ENCODE measurements at places on chromosomes 7 and 10.

DNA sequence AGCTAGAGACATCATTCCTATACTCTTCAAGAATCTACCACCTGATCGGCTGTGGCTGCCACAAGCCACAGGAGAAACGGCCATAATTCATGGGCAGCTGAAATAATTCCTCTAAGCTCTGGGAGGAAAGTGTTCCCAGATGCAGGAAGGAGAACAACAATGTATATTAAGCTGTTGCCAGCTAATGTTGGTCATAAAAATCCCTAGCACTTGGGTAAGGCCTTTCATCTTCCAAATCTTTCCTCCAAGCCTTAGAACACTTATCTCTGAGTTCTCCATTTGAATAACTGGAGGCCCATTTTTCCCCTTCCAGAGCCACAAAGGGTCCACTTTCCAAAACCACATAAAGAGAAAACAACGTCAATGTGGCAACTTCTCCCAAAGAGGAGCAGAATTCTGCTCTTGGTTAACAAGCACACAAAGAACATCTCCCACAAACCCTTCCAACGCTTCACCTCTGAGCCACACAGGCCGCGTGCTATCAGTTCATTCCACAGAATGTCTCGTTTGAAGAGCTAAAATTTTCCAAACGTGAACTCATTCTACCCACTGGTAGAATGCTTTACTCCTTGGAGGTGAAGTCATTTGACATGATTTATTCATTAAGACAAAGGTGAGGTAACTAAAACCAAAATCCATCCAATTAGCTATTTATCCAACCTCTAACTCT lies 11.2 kb downstream of the KCNMA1 start:
- DNase-seq: peak; percentile 81

DNA sequence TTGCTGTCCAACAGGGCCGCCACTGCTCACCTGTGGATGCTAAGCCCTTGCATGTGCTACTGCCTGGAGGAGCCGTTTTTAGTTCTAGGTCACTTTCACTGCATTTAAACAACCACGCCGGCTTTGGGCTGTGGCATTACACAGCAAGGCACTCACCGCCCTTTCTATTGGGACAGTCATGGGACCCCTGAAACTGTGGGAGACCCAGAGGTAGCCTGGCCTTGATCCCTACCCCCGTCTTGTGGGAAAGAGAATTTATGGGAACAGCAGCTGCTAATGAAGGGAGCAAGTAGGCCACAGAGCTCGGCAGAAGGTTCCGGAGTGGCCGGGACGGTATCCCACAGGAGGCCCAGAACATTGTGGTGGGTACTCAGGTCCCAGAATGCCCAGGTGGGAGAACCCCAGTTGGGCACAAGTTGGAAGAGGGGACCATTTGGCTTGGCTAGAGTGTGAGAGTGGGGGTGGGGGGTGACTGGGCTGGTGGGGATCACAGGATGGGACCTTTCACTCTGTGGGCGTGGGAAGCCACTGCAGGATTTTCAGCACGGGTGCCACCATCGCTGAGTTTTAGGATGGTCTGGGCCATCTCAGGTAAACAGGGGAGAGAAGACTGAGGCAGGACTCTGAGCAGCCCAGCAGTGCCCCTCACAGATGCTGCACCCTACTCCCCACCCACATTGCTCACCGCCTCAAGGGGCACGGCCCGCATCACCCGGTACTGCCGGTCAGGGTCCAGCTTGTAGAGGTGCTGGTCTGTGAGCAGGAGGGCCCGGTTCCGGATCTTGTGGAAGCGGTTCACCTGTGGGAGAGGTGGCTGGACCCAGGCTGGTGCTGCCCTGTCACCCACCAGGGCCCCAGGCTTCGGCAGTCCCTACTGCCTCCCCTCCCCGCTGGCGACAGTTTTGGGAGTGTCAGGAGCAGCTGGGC lies 15.2 kb downstream of the MYO1G start:
- DNase-seq: no peak

DNA sequence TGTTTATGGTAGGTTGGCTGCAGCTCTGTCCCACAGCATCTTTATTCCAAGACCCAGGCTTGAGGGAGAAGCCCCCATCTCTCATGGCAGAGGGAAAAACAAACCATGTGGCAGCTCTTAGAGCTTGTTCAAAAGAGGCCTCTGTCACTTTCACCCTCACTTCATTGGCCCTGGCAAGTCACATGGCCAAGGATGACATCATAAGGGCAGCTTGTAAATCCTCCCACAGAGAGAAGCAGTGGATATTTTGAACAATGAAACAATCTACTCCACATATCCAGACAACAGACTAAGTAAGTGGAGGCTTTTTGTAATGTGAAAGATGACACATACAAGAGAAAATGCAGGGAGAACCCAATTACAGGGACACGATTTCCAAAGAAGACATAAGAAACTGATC lies 108.1 kb downstream of the GRID1 start:
- DNase-seq: peak; percentile 1

GRCh38 chr10:96955794-96956193 lies 123.7 kb downstream of the LCOR start:
- DNase-seq: no peak

- DNase-seq: peak; percentile 84
These were observed 240.1 kb downstream of the ELMO1 start for GRCh38 chr7:37208528-37208927.

DNA sequence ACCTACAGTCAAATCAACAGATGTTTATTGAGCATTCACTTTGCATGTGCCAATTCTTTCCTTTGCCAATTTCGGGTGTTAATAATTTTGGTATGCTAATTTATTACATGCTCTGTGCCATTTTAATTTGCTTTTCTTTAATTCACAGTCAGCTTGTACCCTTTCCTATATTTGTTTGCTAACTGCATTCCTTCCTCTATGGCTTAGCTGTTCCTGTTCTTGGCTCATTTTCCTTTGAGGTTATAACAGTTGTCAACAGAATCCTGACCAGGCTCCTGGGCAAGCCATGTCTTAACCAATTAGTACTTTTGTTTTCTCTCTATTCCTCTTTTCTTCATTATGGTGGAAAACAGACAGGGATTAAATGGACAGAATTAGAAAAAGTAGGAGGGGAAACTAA lies 73.6 kb upstream of the RPA3 start:
- DNase-seq: no peak

Measured in fibroblast of upper back skin (primary cell).